ENCODE measurements at places on chromosomes 2 and 18.

DNA sequence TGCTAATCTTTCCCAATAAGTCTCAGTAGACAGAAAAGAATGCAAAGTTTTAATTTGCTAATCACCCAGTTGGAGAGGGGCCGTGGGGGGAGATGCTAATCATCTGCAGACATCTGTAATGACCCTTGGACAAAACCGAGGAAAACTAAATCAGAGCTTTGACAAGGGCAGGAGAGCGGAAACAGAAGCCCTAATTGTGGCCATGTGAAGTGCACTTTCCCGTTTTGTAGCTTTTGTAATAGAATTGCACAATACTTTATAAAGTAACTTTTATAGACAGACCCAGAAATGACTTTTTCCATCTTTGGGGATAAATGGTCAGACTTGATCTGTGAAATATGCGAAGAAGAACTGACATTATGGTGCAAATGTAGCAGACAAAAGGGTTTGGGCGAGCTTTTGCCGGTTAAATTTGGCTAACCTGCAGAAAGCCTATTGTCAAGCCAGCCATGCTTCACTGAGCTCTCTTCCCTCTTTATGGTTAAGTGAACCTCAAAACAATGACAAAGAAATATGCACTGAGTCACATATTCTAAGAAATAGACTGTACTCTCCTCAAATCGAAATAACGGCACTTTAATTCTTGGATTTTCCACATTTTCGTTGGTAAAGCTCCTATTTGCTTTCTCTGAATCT, 980.1 kb upstream of the POU3F3 start:
- DNase-seq = no peak

- DNase-seq = no peak
These were observed 5.3 kb upstream of the MBP start for GRCh38 chr18:77137851-77138250.

DNA sequence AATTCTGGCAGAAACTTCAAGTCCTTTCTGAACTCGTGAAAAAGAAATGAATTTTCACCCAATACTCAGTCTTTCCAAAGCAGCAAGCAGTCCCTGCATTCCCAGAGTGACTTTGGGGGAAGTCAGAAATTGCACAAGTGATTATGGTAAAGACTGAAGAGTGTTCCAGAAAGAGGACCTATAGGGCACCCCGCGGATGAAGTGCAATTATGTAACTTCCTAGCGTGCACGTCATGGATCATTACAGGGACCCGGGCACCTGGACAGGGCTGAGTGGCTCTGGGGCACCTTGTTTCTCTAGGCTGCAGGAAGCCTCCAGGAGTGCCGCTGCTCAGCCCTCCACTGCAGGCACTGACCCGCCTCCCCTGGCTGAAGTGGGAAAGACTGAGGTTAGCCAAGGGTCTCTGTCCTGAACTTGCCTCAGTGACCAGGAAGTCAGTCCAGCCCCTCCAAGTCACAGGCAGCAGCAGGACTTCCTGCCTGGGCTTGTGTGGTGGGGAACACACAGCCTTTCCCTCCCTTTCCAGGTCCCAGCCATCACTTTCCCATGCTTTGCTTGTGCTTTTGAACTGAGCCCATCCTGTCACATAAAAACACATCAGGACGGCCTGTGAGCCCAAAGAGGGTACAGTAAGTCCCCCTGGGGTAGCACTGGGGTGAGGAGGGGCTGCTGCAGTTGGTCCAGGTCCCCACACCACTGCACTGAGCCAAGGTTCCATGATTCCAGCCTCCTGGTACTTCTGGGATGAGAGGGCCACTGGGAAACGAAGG, 19.8 kb downstream of the TMEM185B start:
- no peak for DNase-seq

DNA sequence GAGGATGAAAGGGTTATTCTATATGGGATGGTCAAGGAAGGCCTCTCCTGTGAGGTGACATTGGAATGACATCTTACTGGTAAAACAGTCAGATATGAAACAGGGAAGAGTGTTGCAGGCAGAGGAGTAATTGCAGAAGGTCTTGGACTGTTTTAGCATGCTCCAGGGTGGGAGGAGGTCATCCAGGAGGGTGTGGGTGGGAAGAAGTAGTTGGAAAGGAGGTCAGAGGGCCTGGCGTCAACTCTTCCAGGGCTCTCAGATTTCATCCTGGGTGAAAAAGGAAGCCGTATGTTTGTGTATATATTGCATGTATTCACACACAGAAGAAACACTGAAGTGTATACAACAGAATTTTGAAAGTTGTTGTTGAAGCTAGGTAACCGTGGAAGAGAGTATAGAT, 48.2 kb downstream of the ATP9B start:
- DNase-seq = no peak

DNA sequence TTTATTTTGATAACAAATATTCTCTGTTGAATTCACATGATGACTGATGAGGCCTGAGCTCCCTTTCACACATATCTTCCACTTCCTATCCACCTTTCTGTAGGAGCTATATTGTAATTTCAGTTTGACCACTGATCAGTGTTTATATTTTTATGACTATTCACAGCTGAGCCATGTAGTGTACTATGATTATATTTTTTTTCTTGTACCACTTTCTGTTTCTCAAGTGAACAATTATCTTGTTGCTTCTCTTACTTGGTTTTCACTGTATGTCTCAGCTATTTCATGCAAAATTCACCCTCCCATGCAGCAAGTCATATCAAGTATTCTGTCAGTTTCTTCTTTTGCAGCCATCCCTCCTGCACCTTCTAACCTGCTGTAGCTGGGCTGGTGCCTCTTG, 78.4 kb downstream of the TMEM247 start:
- no peak for DNase-seq

DNA sequence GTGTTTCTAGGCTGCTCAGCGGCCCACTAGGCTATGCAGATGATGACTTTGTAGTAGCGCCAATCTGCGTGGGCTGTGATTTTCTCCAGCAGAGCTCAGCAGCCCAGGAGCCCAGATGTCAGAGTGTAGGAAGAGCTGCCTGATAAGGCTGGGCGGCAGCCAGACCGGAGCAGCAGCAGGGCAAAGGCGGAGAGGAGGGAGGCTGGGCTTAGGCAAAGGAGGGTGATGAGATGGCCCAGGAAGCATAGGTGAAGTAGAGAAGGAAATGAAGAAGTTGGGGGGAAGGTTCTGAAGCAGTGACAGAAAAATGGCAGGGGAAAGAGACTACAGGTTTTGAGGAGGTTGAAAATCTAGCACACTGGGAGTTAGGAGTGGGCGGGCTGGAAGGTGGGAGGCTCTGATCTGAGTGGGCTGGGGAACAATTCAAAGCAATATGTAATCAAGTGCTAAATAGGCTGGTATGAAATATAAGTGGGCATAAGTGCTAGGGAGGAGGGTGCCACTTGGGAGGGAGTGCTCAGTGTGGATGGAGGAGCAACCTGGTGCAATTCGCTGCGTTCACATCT, 50.6 kb upstream of the STPG4 start:
- DNase-seq = no peak

Measured in effector CD4-positive, alpha-beta T cell (primary cell).